ENCODE measurements at places on chromosomes 6 and 20.

DNA sequence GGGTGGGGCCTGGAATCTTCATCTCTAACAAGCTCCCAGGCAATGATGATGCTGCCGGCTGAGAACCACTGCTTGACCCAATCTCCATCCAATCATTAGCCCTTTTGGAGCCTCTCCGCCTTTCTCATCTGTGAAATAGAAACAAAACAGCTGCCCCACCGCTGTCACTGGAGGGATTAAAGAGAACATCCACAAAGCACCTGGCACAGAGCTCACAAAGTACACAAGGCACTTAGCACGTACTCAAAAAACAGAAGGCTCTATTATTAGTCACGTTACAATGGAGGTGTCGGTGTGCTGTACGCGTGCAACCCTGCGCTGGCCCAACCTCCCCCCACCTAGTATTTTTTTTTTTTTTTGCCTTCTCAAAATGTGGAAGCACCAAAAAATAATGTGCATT, 213.5 kb upstream of the ARID1B start:
- ATAC-seq, result no peak

DNA sequence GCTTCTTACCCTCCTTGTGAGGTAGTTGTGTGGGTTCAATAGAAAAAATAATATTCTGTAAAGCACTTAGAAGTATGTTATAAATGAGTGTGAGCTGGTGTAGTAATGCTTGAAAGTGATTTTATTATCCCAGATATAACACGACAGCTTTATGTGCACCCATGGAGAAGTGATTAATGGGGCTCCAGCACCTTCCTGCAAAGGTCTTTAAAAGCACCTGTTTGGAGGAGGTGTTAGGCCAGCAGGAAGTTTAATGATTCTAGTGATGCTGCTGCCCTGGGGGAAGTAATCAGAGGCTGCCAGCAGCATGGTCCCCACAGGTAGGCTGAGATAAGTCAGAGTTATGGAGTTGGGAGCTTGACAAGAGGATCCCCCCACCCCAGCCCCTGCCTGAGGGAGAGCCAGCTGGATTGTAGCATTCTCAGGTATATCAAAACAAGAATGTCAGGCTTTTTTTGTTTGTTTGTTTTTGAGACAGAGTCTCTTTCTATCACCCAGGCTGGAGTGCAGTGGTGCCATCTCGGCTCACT, 166.3 kb downstream of the PHACTR1 start:
- ATAC-seq, result no peak

GRCh38 chr6:158219228-158219627, 51.1 kb downstream of the GTF2H5 start:
- peak; percentile 95 for ATAC-seq

GRCh38 chr20:56323656-56324055, 35.1 kb upstream of the FAM210B start:
- no peak for ATAC-seq
